MM.1S (cell line): ENCODE measurements at places on chromosomes 4 and X.

DNA sequence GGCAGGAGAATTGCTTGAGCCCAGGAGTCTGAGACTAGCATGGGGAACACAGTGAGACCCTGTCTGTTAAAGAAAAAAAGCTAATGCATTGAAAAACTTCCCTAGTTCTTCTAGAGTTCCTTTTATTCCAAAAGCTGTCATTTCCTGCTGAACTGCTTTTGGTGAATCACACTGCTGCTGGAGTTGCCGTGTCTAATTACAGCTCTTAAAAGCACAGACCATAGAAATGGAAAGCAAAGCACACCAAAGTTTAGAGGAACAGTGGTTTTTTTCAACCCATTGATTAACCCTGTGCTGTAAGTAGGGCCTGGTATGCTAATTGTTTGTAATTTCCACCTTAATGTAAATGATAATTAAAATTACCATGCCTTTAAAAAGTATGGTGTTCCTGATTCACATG, 52.4 kb downstream of the SEPTIN11 start:
- no peak for DNase-seq

DNA sequence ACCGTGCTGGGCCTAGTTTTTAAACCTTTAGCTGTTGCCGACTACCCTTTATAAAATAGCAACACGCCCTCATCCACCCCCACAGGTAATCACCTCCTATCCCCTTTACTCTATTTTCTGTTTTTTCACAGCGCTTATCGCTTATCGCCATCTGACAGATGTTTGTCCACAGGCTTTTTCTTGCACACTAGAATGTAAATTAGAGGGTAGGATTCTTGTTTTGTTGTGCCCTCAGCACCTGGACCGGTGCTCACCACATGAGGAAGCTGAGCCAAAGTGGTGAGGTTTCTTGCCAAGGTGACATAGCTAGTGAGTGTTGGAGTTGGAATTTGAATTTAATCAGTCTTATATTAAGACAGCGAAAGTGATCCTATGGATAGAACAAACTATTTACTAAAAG, 2.9 kb upstream of the RBBP7 start:
- DNase-seq, result no peak

GRCh38 chr4:98480535-98480934, 177.9 kb downstream of the TSPAN5 start:
- no peak for DNase-seq

DNA sequence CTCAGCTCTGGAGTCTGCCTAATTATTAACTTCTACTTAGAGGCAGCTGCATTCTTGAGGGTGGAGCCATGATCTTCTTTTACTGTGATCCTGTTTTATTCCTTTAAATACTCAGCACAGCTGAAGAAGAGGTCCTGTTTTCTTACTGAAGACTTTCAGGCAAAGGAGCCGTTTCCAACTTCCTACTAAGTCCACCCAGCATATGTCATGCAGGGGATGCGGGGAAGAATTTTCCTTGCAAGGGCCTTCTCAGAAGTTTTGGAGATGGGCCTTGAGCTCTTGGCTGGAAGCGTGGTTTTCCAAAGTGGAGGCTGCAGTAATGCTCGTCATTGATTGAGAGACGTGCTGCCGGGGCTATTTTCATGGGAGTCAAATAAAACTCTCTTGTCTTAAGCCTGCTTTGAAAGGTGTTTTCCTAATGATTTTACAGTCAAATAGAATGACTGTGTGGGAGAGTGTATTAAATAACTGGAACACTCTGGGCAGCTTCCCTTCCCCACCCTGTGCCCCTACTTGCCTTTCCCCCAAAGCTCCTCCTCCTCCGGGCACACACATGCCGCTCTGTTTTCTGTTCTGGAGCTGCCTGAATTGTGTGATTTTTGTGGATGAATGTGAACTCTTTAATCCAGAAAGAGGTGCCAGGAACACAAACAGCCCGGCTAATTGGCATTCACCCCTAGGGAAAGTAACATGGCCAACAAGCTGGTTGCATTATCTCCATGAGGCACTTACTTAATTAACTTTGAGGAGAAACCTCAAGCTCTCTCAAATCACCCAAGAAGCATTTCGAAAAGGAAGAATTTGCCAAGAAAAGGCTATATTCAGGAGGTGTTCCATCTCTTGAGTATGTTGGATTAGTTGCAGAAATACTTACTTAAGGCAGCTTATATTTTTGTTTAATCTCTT, 28.1 kb downstream of the FGF2 start:
- no peak for DNase-seq

GRCh38 chr4:74166818-74167217, 8.9 kb downstream of the MTHFD2L start:
- no peak for DNase-seq

DNA sequence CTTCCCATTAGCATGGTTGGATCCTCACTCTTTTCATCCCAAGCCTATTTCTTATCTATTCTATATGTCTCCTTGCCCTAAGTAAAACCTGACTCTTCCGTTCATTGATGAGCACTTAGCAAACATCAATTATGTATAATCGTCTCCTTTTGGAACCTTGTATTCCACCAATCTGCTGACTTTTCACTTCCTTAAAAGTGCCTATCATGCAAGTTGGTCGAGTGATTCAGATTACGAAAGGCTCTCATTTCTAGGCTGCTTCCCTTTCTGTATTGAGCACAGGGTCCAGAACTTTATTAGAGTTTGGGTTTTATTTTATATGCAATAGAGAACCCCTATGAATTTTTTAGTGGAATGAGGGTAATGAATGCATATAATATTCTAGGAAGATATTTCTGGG, 27.1 kb upstream of the ALB start:
- DNase-seq, result no peak

- DNase-seq, result no peak
Observed at GRCh38 chr4:175646802-175647201, 165.3 kb downstream of the GPM6A start.

GRCh38 chr4:124862261-124862660, 149.7 kb upstream of the ANKRD50 start:
- no peak for DNase-seq

- DNase-seq, result no peak
Observed at GRCh38 chr4:26141051-26141721, 179.6 kb upstream of the RBPJ start.

DNA sequence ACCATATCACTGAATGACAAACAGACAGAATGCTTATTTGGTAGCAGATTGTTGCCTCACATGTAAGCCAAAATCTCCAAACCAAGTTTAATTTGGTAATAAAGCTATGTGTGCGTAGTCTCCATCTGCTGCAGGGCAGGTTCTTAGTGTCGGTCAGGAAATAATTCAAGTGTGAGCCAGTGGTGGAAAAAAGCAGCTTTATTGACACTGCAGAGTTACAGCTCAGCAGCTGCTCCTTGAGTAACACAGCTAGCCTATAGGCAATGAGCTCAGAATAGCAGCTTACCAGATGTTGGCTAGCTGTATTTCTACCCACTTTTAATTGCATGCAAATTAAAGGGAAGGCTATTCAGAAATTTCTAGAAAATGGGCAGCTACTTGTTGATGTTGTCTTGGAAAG, 757.8 kb upstream of the HS3ST1 start:
- no peak for DNase-seq

DNA sequence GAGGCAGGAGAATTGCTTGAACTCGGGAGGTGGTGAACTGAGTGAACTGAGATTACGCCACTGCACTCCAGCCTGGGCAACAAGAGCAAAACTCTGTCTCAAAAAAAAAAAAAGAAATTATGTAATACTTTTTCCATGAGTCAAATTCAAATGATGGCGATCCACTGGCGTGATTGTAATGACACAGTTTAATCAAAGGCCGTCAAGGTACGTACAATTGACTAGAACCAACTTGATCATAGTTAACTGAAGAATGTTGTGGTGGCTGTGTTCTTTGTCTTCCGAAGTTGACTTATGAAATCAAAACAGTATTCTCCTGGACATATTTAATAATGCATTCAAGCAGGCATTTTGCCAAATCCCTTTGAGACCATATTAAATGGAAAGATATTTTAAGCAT, 318.6 kb upstream of the FAT1 start:
- no peak for DNase-seq

DNA sequence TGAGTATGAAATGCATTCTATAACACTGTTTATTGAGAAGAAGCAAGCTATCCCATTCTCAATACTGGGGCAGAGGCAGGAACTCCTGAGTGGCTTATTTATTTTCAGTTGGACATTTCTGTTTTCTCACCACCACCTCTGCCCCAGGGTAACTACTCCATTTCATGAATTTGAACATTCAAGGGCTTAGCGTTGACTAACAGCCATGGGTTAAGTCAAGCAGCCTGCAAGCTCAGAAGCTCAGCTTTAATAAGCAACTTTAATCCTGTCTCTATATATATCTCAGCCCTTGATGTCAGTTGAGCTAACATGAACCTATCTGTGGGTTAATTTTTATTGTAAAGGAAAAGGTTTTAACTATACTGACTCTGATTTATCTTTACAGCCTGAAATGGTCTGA, 93.8 kb downstream of the MBNL3 start:
- no peak for DNase-seq

GRCh38 chr4:76384052-76384451, 36.9 kb downstream of the CCDC158 start:
- DNase-seq, result no peak

GRCh38 chr4:188198982-188199792, 59.9 kb downstream of the TRIML1 start:
- no peak for DNase-seq

GRCh38 chr4:173505924-173506518, 24.0 kb downstream of the HAND2 start:
- DNase-seq, result peak; percentile 78

DNA sequence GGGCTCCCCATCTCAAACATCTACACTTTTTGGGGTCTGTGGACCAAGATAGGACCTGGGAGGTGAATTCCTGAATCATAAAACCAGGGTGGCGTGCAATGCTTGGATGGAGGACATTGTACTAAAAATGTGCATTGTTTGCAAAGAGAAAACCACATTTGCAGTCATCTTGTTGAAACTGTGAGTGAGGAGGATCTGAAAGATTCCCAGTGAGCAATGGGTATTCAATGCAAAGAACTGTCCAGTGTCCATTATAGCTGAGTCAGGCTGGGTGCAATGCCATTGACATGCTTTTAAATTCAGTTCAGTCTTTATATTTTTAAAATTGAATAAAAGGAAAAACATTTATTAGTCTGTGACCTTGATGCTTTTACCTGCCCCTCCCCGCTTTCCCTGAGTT, 215.7 kb downstream of the STK32B start:
- DNase-seq, result no peak

DNA sequence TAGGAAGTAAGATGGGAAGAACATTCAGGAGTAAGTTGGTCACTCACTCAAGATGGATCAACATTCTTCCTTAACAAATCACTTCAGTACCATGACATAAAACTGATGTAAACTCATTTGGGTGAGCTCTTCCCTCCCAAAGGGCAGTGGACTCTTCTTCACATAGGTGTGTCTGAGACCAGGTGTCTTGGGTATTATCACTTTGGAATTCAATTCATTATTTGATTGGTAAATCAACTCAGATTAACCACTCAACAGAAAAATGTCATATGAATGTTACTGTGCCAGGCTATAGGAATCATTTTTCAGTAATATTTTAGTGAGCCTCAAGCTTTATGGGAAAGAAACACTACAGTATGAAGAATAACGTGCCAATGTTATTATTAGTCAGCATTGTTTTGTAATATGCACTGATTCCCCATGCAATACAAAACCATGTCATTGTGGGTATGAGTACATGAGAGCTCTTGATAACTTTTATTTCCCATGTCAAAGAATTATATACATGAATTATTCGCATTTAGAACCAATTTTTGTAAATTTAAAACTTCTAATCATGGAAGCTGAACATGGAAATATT, 58.6 kb upstream of the ETNPPL start:
- DNase-seq, result no peak

DNA sequence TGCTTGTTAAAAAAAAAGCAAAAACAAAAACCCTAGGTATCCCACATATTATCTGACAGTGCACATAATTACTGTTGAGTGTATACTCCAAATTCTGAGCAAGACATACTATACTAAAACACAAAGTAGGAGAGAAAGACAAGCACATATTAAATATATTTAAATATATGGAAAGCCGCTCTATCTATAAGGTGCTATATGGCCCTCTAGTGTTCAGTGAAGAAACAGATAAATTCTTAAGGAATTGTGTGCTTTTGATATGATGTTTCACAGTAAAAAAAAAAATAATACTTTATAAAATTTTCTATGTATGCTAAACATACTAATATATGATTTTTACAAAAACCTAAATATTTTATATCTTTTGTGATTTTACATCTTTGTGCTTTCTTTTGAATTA, 137.8 kb downstream of the FBXW7 start:
- DNase-seq, result no peak

DNA sequence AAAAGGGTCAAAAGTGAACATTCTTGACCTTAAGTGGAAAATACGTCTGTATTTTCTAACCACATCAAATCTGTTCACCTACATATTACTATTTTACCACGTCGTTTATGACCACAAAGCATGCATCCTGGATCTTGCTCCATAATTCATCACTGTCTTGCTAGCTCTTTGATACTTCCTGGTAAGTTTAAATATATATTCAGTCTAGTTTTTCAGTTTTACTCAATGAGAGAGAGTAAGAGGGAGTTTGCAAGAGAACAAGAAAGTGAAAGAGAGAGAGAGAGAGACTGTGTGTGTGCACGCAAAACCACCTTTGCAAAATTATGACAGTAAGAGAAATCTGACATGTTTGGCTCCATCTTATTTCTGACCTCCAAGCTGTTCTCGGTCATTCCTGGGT, 173.7 kb upstream of the GALNTL6 start:
- peak; percentile 75 for DNase-seq

DNA sequence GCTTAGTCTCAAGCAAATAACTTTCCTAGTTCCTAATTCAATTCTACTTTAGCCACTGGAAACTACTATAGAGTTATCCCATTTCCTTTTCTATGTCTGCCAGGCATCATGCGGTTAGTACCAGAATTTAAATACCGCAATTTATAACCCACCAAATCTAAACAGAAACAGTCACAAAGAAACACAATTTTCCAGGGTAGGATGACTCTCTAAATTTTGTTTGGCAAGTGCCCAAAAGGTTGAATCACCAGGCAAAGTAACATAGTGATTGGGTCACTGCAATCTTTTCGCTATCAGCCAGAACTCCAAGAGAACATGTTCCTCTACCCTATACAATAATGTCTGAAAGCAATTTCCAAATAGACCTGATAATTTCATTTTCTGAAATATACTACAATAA, 240.2 kb upstream of the GRIA3 start:
- DNase-seq, result no peak

DNA sequence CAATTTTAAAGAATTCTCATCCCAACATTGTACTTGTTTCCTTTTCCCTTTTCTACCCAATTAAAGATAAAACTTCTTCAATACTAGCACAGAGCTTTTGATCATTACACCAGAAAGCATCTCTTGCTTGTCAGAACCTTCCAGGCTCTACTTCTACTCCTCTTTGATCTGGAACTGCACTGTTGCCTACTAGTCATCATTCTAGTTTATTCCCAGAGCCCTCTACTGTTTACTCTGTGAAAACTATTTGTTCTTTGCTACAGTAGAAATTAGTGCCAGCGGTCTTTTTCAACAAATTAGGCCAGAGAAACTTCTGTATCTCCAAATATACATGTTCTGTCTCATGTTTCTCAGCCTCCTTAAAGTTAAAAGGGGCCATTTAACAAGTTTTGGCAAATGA, 46.8 kb upstream of the TMPRSS11F start:
- DNase-seq, result no peak
